Keratinocyte (primary cell): ENCODE measurements at places on chromosomes 5 and 9.

GRCh38 chr5:109484597-109484996 is 74.8 kb upstream of the PJA2 start:
- no peak for DNase-seq

GRCh38 chr5:97458851-97459250 is 275.8 kb upstream of the RIOK2 start:
- no peak for DNase-seq

DNA sequence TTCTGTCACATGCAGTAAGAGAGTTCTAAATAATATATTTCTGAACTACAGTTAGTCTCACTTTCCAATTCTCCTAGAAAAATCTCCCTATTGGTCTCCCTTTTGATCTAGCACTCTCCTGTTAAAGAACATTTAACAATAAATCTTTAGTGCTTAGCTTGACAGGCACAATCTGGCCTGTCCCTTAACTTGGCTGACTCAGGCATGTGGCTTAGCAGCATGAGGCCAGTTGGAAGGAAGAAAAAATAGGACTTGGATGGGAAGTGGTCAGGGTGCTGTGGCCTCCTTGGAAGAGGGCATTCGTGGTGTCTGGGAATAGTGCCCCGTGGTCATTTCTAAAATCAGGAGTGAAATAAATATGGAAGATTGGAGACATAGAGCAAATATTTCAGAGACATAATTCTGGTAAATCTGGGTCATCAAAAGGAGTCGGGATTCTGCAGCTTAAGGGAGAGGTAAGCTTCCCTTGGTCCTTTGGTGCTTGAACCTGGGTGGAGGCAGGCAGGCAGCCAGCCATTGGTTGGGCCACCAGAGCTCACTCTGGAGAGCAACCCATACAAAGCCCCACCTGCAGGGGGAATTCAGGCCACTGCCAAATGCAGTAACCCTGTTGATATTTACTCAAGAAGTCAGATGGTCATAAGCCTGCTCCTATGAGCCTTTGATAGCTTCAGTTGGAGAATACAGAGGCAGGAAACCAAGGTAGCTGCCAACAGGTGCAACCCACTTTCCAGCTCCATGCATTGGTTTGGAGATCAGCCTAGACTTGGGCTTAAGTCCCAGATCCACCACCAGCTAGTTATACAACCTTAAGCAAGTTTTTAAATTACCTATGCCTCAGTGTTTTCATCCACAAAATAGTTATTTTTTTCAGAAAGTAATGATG is 28.8 kb upstream of the TLE4 start:
- no peak for DNase-seq

DNA sequence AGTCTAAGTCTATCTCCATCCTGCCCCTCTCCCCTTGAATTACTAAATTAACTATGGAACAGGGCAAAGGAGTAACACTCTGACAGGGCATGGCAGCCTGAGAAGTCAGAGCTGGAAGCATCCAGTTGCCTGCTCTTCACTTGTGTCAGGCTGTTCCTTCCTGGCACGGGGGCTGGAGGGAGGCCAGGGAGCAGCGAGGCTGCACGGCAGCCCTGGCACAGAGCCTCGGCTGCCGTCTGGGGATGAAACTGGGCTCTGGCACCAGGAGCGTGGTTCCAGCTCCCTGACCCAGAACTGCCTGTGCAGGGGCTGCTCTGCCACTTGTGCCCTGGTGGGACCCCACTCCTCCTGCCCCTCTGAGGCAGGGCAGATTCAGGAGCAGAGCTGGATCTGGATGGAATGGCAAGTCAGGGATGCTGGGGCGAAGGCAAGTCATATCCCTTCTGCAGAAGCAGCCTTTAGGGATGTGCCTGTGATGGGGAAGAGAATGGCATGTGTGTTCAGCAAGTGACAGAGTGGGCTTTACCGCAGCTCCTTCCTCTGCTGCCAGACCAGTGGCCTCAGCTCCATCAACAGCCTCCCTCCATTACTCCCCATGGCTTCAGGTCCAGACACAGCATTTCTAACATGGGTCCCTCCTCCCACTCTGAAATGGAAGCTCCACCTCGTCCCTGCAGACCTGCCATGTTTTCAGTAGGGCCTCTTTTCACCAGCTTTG is 42.2 kb upstream of the PDE8B start:
- no peak for DNase-seq

DNA sequence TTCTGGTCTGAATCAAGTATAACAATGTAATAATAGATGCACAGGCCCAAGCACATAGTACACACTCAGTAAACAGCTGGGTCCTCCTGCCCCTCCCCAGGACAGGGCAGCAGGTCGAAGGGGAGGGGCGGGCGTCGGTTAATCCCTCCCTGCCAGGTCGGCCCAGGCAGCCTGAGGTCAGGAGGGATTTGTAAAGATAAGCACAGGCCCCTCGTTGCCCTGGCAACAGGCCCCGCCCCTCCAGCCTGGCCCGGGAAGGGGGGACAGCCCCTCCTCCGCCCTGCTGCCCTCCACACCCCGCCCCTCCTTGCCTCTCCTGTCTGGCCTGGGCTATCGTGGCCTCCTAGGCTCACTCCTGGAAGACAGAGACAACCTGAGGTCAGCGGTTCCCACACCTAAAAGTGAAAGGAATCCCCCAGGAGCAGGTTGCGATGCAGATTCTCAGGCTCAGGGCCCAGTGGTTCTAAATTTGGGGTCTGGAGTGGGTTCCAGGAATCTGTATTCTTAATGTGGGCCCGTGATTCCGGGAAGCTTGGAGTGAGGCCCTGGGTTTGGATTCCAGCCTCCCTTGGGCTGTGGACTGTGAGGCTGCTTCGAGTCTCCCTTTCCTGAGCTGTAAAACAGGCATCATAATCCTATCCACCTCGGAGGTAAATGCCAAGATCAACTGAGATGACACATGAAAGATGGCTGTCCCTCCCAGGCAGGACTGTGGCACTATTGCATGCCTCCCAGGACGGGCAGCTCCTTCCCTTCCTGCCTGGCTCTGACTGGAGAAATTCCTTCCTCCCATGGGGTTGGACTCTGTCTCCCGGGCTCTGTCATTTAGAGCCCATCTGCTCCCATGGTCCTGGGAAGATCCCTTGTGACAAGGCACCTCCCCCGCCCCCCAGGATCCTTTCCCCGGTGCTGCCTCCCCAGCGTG is 4.4 kb downstream of the CRB2 start:
- no peak for DNase-seq

- no peak for DNase-seq
These were observed 455.1 kb upstream of the RGMB start for GRCh38 chr5:98318386-98318785.

DNA sequence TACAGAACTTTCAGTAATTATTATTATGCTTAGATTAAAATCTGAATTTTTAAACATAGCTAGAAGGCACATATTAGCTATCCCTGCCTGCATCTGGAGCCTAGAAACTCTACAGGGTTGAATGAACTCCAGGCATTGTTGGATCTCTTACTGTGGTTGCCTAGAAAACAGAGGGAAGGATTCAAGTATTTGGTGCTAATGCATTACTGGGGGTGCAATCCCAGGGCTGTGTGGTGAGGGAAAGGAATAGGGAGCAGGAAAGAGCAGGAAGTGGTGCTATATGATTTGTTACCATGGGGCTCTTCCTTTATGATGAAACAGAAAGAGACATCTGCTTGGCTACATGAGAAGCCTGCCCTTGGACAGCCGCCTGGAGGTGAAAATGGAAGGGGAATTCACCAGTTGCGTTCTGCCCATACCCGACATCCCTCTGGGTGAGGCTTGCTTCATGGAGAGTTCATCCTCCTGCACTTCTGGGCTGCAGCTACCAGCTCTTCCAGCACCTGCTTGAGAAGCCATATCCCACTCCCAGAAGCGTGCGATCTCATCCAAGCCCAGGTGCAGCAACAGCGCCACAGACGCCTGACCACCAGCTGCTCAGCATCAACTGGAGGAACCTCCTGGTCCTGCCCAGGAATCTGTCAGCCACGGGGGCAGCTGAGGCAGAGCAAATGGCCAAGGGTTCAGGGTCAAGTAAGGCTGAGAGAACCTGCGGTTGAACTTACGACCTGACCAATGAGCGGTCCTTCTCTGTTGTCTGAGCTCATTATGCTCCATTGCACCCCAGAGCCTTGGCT is 362.8 kb downstream of the SEMA5A start:
- DNase-seq: no peak

DNA sequence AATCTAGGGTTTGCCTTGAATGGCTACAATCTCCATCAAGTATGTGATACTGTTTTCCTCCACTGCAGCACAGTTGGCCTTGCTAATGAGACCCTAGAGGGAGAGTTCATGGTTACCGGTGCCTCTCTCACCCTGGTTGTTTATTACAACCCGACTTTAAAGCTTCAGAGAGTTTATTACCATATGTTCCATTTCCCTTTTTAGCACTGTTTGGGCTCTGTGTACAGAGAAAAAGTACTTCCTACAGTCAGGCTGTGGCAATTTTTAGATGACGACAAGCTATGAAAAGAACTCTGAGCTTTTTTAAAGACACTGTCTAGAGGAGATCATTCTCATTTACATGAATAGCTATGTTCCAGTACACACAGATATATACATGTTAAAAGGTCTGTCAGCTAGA is 48.8 kb upstream of the PLCXD3 start:
- no peak for DNase-seq

GRCh38 chr9:32411753-32412152 is 27.3 kb downstream of the ACO1 start:
- DNase-seq: no peak

DNA sequence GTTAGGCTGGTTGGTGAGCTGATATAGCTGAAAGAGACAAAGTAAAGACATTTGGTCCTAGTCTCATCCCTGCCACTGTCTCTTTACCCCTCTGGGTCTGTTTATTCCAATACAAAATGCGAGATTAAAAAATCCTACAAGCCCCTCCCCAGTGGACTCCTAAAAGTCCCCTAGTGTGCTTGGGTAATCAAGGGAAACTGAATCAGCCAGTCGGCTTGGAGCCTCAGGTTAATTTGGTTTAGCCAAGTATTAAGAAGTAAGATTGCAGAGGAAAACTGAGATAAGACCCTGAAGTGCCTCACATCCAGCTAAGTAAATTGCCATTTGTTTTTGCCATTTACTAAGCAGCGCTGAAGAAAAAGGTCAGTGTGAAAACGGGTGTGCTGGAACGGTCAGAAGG is 10.4 kb downstream of the NIM1K start:
- DNase-seq: no peak

- no peak for DNase-seq
These were observed 30.3 kb downstream of the SLC25A46 start for GRCh38 chr5:110769000-110769681.

GRCh38 chr5:14231156-14231555 is 88.0 kb downstream of the TRIO start:
- DNase-seq: no peak

- DNase-seq: no peak
These were observed 42.5 kb downstream of the SEMA4D start for GRCh38 chr9:89455356-89455824.

DNA sequence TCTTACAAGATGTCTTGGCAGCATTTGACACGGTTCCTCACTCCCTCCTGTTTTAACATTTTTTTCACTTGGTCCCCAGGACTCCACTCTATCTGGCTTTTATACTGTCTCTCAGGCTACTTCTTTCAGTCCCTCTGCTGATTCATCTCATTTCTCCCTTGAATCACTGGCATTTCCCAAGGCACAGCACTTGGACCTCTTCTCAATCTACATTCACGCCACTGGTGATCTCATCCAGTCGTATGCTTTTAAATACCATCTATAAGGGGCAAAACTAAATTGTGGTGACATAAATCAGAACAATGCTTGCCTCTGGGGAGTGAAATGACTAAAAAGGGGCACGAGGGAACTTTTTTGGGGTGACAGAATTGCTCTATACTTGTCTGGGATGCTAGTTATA is 47.1 kb downstream of the MAPKAP1 start:
- no peak for DNase-seq

DNA sequence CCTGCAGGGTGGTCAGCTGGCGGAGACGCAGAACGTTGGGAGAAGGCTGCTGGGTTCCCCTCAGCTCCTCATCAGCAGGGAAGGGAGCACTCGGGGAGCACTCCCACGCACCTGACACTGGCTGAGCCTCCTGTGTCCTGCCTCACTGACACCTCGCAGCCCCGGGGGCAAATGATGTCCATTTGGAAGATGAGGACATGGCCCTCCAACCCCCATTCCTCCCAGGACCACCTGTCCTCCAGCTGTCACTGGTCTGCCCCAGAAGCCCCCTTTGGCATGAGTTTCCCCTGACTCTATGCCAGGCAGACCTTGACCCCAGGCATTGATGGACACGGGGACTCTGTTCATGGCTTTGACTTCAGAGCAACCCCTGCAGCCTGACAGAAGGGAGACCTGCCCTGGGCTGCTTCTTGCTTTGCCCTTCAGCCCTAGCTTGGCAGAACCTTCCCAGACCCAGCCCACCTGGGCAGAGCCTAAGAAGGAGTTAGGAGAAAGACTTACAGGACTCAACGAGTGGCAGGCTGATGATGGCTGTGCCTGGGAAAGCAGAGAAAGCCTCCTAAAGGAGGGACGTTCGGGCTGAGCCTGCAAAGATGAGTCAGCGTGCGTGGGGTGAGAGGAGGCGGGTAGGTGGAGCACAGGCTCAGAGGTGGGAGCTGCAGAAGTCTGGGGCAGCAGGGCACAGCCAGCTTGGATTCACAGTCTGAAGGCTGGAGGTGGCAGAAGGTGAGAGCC is 90.6 kb downstream of the LMX1B start:
- no peak for DNase-seq

DNA sequence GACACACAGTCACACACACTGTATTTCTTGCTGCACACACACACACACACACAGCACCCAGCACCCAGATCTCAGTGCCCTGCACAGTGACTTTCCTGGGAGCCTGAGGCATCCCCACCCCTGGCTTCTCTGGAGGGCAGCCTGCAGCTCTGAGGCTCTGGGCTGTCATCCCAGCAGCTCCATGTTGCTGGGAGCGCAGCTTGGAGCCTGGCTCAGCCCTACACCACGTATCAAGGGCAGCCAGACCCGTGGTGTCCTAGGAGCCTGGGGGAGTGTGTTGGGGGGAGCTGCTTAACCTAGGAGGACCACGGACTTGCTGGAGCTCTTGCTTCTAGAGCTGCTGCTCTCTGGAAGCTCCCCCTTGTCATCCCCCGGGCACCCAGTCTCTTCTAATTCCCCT is 5.2 kb downstream of the IER5L start:
- DNase-seq: no peak

- DNase-seq: no peak
These were observed 159.0 kb downstream of the NR2F1-AS1 start for GRCh38 chr5:93421987-93422401.

- DNase-seq: no peak
These were observed 223 bp downstream of the NR3C1 start for GRCh38 chr5:143403334-143403592.

DNA sequence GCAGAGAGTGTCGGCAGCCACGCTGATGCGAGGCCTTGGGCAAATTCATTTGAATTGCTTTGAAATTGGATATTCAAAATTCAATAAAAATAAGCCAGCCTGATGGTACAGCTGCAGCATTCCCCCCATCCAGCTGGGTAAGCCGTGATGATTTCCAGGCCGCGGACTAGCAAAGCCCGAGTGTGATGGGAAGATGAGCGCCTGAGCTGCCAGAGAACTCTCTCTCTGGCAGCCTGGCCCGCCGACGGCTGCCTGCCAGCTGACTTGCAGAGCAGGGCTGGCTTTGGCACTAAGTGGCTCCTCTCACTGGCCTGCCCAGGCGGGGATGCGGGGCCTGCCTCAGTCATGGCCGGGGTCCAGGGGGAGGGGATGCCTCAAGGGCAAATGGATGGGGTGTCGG is 268.3 kb upstream of the WWC1 start:
- DNase-seq: no peak
